Esophagus squamous epithelium (tissue), 5 donors: ENCODE measurements at places on chromosomes 16 and 17.

GRCh38 chr17:78798695-78799559 is 16.9 kb upstream of the CYTH1 start:
- no peak overlapping the region for H3K27ac ChIP-seq
- peaks cover 41% of the 10 kb centered on the region for H3K36me3 ChIP-seq
- H3K4me1 ChIP-seq, result peaks cover 5% of the 10 kb centered on the region
- H3K27me3 ChIP-seq, result no peaks in the 10 kb centered on the region
- DNase-seq, result no peak
- H3K4me3 ChIP-seq, result no peak overlapping the region

DNA sequence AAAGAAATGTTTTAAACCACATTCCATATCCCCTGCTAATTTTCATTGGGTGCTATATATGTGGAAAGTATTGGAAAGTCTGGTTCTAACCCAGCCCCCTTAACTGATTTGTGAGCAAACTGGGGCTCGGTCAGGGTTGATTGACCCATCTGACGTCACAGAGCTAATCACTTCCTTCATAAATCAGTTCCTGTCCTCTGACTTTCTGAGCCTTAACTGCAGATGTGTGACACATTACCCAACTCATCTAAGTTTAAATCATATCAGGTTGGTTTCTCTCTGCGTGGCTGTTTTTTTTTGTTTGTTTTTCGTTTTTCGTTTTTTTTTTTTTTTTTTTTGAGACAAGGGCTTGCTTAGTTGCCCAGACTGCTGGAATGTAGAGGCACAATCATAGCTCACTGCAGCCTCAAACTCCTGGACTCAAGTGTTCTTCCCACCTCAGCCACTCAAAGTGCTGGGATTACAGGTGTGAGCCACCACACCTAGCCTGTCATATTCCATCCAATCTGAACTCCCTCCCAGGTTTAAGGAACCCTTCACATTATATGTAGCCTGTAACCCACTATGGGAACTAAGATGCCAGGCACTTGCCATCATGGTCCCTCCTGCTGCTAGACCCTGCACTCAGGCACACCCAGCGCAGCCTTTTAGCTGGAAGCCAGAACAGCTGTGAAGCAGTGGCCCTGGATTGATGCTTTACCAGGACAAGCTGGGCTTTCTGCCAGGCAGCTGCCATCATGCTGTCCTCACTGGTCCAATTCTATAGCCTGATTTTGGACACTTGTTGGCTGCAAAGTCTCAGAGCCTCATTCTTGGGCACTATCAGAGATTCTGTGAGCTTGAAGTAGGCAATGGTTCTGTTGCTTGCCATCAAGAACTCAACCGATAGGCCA is 6.9 kb upstream of the BPTF start:
- no peaks in the 10 kb centered on the region for H3K4me1 ChIP-seq
- no peaks in the 10 kb centered on the region for H3K36me3 ChIP-seq
- H3K27me3 ChIP-seq, result no peaks in the 10 kb centered on the region
- no peak overlapping the region for H3K27ac ChIP-seq
- no peak for DNase-seq
- no peak overlapping the region for H3K4me3 ChIP-seq

GRCh38 chr17:74201250-74201649 is 2.2 kb upstream of the RPL38 start:
- peaks cover 17% of the 10 kb centered on the region for H3K36me3 ChIP-seq
- H3K4me3 ChIP-seq, result no peak overlapping the region
- peaks cover 39% of the 10 kb centered on the region for H3K4me1 ChIP-seq
- H3K27ac ChIP-seq, result no peak overlapping the region
- no peak for DNase-seq
- no peaks in the 10 kb centered on the region for H3K27me3 ChIP-seq

GRCh38 chr17:57597531-57598453 is 147.3 kb downstream of the CCDC182 start:
- H3K36me3 ChIP-seq, result no peaks in the 10 kb centered on the region
- no peaks in the 10 kb centered on the region for H3K27me3 ChIP-seq
- no peak overlapping the region for H3K4me3 ChIP-seq
- no peaks in the 10 kb centered on the region for H3K4me1 ChIP-seq
- no peak for DNase-seq

DNA sequence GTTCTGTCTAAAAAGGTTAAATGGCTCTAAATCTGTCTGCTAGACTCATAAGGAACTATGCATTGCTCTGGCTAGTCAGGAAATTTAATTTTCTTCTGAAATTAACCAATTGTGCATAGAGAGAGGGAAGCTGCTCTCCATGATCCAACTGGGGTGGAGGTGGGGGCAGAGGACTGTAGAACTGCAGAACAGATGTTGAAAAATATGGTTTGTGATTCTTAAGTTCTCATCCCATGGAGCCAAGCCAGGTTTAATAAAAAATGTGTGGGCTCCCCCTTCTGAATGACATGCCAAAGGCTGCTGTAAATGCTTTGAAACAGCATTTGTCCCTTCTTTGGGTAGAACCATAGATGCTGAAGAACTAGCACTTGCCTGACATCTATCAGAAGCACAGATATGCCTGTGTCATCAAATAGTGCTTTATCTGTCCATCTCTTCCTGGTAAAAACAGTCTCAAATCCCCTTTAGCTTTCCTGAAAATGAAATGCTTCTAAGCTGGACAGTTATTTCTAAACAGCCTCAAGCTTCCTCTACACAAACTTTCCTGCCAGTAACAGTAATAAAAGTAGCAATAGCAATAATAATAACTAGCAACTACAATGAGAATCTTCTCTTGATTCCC is 221.4 kb downstream of the CDH8 start:
- no peak overlapping the region for H3K27ac ChIP-seq
- H3K4me3 ChIP-seq, result no peak overlapping the region
- H3K4me1 ChIP-seq, result no peaks in the 10 kb centered on the region
- no peaks in the 10 kb centered on the region for H3K36me3 ChIP-seq
- no peak for DNase-seq

DNA sequence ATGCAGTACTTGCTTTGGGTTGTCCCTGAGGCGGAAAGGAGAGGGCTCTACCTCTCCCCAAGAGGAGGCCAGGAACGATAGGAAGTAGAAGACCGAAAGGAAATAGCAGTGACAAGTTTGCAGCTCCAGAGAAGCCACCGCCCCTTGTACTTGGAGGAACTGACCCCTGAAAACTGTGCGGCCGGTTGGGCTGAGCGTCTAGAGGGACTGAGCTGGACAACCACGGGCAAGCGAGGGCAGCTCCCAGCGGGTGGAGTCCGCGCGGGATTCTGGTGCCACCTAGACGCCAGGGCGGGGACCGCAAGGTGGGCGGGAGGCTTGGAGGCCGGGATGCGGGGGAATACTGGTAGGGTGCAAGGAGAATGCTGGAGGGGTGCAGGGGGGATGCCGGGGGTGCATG is 1.3 kb upstream of the SLC6A4 start:
- no peaks in the 10 kb centered on the region for H3K36me3 ChIP-seq
- H3K4me1 ChIP-seq, result peaks cover 57% of the 10 kb centered on the region
- DNase-seq, result no peak

DNA sequence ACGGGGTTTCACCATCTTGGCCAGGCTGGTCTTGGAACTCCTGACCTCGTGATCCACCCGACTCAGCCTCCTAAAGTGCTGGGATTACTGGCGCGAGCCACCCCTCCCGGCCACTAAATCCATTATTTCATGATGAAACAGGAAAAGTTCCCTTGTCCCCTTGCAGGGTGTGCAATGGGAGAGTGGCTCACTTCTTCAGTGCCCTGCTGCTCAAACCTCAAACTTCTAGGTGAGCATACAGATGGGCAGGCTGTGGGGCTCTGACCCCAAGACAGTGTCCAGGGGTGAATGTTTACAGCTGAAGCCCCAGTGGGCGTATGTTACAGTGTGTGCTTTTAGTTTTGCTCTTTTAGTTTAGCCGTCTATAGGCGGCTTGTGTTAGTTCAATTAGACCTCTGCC is 34.7 kb downstream of the GJC1 start:
- DNase-seq, result no peak
- H3K4me3 ChIP-seq, result no peak overlapping the region
- no peaks in the 10 kb centered on the region for H3K36me3 ChIP-seq
- H3K4me1 ChIP-seq, result peaks cover 25% of the 10 kb centered on the region
- H3K27me3 ChIP-seq, result no peaks in the 10 kb centered on the region

- DNase-seq, result no peak
- no peaks in the 10 kb centered on the region for H3K36me3 ChIP-seq
- H3K4me3 ChIP-seq, result no peak overlapping the region
These were observed 8.4 kb upstream of the CDRT4 start for GRCh38 chr17:15475631-15476354.

- peaks cover 56% of the 10 kb centered on the region for H3K36me3 ChIP-seq
- DNase-seq, result no peak
- H3K27me3 ChIP-seq, result no peaks in the 10 kb centered on the region
- no peak overlapping the region for H3K4me3 ChIP-seq
- no peaks in the 10 kb centered on the region for H3K4me1 ChIP-seq
These were observed 276.5 kb downstream of the XYLT1 start for GRCh38 chr16:17194190-17194780.

DNA sequence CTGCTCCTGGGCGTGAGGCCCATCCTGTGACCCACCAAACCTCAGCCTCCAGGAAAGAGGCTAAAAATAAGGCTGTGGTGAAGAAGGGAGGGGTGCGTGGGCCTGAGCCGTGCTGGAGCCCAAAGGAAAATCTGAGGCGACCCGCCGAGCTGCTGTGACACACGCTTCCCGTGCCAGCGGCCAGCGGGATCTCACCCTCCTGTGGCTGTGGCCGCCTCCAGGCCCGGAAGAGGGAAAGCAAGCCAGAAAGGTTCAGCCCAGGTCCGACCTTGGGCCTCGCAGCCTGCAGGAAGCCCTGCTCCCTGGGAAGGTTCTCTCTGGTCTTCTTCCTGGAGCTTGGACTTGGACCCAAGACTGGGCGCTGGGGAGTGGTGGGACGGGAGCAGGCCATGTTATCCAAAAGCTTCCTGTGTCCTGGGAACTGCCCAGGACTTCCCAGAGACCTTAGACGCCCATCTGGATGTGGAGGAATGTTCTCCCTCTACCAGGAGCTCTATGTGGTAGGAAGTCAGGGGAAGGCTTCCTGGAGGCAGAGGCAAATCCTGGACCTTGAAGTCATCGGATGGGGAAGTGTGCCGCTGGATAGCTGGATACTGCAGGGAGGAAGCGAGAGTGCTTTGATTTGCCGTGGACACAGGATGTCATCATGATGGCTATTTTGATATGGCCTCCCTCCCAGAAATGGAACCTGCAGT is 11.4 kb downstream of the SPNS2 start:
- no peak for DNase-seq
- H3K4me1 ChIP-seq, result peaks cover 17% of the 10 kb centered on the region
- no peaks in the 10 kb centered on the region for H3K27me3 ChIP-seq

DNA sequence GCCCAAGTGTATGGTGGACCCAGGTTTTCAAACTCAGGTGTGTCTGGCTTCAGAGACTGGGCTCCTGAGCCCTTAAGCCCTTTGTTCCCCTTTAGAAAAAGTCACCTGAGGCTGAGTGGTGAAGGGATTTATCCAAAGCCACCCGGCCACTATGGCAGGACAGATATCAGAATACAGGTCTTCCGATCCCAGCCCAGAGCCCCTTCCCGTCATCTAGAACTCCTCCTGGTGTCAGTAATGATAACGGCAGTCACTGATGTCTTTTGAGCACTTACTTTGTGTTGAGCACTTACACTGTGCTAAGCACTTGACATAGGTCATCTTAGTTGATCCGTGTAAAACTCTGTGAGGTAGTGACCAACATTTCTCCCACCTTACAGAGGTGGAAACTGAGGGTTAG is 16.6 kb downstream of the NOD2 start:
- H3K27me3 ChIP-seq, result no peaks in the 10 kb centered on the region
- H3K36me3 ChIP-seq, result no peaks in the 10 kb centered on the region
- DNase-seq, result no peak
- H3K4me1 ChIP-seq, result peaks cover 20% of the 10 kb centered on the region

DNA sequence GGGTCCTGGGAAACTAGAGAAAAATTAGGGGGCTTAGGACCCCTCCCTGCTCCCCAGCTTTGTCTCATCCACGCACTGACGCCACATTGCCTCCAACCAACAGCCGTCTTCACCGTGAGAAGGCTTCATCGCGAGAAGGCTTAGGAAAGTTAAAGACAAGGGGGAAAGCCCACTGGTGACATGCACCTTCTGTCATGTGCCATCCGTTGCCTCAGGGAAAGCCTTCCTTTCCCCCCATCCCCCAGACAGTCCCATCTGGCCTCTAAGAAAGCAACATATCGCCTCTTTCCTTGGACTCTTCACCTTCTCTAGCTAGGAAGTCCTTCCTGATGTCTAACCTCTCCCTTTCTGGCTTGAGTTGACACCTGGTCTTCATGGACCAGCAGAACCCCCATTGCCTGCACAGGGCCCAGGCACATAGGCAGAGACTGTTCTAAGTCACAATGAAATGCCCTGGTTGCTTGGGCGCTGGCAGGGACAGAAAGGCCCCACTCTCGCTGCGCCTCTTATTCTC is 2.1 kb downstream of the FOXN1 start:
- H3K4me1 ChIP-seq, result peaks cover 23% of the 10 kb centered on the region
- peak overlapping the region; percentile 41 for H3K4me3 ChIP-seq
- peaks cover 5% of the 10 kb centered on the region for H3K36me3 ChIP-seq
- no peak for DNase-seq
- peak overlapping the region; percentile 85 for H3K27ac ChIP-seq

GRCh38 chr16:74046524-74046923 is 250.1 kb upstream of the PSMD7 start:
- H3K27ac ChIP-seq, result no peak overlapping the region
- no peaks in the 10 kb centered on the region for H3K36me3 ChIP-seq

DNA sequence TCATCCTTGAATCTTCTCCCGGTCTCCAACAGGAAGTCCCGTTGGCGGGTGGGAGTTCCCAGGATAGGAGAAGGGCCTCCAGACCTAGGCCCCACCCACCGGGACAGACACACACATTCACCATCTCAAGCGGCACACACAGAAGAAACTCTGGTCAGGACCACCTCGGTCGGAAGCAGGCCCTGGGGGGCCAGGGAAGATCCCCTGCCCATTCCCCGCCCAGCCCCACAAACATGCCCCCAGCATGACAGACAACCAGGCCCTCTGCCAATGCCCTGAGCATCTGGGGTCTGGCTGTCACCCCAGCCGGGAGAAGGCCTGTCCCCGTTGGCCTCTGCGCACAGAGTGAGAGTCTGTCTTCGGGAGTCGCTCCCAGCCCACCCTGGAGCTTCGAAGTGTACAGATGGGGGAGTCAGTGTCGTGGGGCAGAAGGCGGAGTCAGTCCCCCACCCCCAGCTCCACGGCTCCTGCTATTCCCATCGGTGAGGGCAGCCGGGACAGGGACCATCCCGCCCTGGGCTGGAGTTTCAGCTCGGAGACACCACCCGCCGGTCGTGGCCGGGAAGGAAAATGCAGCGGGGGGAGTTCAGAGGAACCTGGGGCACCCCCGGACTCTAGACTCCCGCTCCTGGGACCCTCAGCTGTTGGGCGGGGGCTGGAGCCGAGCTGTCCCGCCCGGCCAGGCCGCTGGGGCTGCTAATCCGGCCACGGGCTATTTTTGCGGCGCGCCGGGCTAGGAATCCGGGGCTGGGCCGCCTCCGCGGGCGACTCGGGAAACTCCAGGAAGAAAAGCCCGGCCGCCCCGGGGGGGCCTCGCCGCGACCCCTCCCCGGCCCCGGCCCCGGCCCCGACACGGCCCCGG is 660 bp downstream of the RHBDF1 start:
- peaks cover 46% of the 10 kb centered on the region for H3K4me1 ChIP-seq
- no peaks in the 10 kb centered on the region for H3K27me3 ChIP-seq
- H3K4me3 ChIP-seq, result peak overlapping the region; percentile 82
- peak overlapping the region; percentile 96 for H3K27ac ChIP-seq
- no peak for DNase-seq
- no peaks in the 10 kb centered on the region for H3K36me3 ChIP-seq
